ENCODE measurements at places on chromosomes 5 and 9.

DNA sequence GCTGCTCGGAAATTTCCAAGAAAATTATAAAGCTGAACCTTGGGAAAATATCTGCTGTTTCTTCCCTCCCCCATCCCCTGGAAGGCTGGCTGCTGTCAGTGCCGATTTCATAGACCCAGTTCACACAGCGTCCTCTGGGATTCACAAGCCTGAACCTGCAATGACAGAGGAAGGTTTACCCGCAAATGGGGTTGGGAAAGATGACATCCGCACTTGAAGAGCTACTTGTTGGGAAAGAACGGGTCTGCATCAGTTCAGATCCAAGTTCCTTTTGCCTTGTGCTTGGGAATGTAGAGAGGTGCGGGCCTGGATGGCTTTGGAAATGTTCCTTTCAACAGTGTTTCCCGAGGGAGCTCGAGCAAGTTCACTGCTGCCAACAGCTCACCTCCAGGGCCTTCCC lies 13.9 kb downstream of the PCDH12 start:
- DNase-seq = no peak

GRCh38 chr9:90641884-90642487 lies 638 bp downstream of the DIRAS2 start:
- DNase-seq = no peak

GRCh38 chr5:19855031-19855430 lies 133.0 kb downstream of the CDH18 start:
- peak; percentile 62 for DNase-seq

DNA sequence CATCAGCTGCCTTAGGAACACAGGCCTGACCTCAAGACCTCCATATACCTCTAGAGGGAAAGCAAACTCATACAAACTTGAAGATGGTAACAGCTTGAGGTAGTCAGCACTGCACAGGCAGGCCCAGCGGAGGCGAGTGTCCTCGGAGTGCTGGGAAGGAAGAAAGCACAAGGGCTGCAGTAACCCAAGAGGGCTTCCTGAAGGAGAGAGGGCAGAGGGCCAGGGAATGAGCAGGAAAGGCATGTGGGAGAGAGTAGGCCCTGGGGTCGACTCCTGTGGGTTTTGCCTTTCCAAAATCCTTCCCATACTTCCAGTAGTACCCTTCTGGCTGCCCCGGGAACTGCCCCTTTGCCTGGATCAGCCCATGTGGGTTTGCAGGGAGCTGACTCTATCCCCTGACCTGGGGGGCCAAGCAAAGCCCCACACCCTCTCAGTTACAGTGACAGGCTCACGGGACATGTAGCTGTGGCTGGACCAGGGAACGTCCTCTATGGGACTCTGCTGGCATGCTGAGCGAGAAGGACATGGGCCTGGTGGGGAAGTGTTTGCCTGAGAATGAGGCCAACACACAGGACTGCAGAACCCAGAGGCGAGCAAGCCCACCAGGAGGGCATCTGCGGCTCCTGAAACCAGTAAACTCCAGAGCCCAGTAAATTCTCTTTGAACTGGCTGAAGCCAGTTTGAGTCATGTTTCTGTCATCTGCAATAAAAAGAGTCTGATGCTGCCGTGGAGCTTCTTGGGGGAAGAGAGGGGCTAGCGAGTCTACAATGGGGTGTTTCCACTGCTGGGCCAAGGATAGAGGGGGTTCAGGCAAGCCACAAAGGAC lies 64.1 kb downstream of the COL23A1 start:
- no peak for DNase-seq

GRCh38 chr5:21212026-21212425 lies 1224.0 kb upstream of the CDH18 start:
- DNase-seq = no peak

- DNase-seq = no peak
Measured at GRCh38 chr9:131296460-131296859, 6.9 kb downstream of the PLPP7 start.

DNA sequence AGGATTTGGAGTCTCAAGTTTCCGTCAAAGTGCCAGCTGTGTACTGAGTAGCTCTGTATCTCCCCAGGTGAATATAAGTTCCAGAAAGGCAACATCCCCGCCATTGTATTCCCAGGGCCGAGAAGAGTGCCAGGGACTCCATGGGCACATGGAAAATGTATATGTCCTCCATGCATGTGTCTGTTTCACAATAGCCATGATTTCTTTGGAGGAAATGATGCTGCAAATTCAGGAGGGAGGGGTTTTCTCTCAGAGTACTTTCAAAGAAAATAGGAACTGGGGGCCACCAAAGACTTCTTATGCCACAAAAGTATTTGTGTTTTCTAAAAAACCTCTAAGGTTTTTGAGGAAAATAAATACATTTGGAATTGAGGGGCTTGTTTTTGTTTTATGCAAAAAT lies 524.6 kb downstream of the BNC2 start:
- DNase-seq = no peak

GRCh38 chr5:131228646-131229045 lies 35.2 kb upstream of the CDC42SE2 start:
- DNase-seq = no peak

GRCh38 chr5:146118322-146118721 lies 12.9 kb upstream of the PLAC8L1 start:
- no peak for DNase-seq

DNA sequence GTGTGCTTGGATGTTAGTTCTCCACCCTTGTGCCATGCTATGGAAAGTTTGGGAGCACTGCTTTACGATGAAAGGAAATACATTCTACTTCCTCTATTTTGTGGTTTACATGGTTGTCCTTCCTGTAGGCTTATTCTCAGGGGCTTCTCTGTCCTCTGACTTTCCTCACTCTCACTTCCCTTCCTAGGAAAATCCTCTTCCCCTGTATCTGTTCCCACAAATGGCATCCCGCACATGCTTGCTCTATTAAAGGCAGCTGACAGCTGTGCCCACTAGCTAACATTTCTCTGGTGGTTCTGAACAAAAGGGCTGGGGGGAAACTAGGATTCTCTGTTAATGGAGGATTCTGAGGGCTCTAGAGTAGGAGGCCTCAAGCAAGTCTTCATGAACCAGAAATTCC lies 52.4 kb downstream of the FAM170A start:
- DNase-seq = no peak

DNA sequence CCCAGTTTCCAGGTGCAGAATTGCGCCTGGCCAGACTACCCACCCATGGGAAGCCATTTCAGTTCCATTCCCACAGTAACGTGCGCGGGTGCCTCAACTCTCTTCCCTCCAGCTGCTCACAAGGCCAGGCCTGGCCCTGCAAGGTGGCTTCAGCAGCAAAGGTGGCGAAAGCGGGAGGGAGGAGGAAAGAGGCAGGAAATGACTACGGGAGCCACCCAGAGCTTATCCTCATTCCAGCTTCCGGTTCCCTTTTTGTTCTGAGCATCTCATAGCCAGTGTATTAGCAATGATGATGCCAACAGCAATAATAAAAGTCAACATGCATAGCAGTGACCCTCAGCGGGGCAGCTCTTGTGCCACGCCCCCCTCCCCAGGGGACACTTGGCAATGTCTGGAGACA lies 101.5 kb upstream of the BOD1 start:
- no peak for DNase-seq

GRCh38 chr9:114174876-114175771 lies 19.8 kb downstream of the COL27A1 start:
- DNase-seq = peak; percentile 67

GRCh38 chr5:59107692-59108091 lies 524.8 kb downstream of the RAB3C start:
- DNase-seq = no peak

GRCh38 chr5:171201310-171201709 lies 107.7 kb upstream of the TLX3 start:
- DNase-seq = no peak

DNA sequence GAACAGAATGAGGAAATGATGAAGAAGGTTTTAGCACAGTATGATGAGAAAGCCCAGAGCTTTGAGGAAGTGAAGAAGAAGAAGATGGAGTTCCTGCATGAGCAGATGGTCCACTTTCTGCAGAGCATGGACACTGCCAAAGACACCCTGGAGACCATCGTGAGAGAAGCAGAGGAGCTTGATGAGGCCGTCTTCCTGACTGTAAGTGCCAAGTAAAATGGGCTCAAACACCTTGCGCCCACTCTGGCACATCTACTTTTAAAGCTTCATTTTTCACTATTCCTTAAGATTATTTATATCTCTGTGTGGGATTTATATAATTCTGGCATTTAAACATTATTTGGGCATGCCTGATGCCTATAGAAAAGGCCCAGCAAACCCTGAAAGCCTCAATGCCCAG lies 55.6 kb downstream of the CMYA5 start:
- DNase-seq = no peak

DNA sequence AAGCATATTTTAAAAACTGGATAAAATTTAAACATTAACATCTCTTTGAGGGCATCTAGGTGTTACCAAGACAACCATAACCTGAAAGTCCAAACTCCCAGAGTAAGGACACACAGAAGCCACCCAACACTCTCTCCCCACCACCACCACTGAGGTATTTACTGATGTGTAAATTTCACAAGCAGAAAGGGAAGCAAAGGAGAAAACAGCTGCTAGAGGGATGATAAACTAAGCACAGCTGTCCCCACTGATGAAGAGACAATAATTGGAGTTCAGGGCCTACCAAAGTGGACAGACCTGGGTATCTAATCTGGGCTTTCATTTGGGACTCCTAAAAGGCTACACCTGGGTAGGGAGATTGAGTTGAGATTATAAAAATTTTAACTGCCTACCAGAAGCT lies 63.6 kb downstream of the FRMD3 start:
- DNase-seq = no peak

- DNase-seq = no peak
Measured at GRCh38 chr5:111308951-111309350, 84.8 kb downstream of the CAMK4 start.

DNA sequence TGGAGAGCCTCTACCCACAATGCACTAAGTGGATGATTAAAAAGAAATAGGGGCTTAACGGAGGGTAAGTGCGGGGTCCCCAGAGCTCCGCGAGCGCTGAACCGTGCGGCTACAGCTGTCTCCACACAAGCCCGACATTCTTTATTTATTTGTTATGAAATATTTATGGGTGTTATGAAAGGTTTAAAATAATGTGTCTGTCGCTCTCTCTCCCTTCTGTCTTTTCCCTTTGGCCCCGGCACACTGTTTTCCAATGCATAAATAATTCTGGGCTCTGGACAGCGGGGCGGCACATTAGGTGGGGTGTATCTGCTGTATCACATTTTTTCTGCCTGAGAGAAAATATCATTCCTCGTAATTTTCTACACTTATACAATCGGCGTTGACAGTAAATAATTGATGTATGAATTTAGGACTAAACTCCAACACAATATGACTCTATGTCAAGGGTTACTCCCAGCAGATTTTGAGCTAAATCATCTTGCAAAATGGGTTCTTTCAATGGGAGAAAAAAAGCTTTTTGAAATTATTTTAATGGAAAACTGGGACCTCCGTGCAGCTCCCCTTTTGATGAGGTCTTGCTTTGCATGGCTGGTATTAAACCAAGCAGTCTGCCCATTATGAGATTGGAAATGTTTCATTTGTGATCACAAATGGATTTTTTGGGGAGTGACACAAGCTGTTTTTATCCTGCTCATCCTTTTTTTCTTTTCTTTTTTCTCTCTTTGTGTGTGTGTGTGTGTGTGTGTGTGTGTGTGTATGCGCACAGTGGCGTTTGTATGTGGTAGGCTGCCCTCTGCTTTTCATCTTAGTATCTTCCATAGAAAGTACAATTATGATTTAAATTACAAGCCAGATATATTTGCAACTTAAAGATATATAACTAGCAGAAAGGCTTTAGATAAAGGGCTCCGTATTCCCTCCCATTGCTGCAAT lies 370.6 kb upstream of the IRX4 start:
- no peak for DNase-seq

- DNase-seq = no peak
Measured at GRCh38 chr5:40124367-40124766, 555.3 kb upstream of the PTGER4 start.

DNA sequence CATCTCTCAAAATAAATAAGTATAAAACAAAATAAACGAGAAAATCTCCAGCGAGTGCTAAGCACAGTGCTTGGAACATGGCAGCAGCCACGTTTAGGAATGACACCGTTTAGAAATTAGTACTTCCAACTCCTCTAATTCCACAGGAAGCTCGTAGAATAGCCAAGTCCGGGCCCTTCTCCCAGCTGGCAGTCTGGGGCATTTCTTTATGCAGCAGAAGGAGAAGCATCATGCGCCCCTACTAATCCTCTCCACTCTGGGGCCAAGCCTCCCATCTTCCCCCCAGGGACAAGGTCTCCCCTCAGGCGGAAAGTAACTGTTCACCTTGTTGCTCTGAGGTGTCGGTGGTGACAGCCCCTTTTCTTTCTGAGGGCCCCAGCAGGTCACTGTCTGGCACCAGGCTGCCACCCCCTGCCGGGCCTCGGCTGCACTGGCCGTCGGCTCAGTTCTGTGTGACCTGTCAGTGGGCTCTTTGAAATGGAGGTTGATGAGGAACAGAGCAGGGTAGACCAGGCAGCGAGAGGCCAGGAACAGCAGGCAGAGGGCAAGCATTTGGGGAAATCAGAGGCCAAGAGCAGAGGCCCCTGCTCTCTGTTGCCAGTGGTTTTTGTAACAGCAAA lies 113.5 kb upstream of the WWC1 start:
- DNase-seq = no peak

DNA sequence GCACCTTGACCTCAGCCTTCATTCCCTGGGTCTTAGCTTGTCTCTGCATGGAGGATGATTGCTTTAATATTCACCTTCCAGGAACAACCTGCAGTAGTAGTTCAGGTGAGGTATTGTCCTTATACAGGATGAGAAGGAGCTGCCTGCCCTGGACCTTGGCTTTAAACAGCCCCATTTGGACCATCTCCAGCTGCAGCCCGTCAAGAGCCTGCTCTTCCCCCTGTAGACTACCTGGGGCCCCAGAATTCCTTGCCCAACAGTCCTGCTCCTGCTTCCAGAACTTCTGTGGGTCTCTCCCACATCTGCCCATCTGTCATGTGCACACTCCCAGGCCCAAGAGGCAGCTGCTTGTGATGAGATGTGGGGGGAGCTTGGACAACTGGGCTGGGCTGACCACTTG lies 12.2 kb upstream of the OTP start:
- no peak for DNase-seq

DNA sequence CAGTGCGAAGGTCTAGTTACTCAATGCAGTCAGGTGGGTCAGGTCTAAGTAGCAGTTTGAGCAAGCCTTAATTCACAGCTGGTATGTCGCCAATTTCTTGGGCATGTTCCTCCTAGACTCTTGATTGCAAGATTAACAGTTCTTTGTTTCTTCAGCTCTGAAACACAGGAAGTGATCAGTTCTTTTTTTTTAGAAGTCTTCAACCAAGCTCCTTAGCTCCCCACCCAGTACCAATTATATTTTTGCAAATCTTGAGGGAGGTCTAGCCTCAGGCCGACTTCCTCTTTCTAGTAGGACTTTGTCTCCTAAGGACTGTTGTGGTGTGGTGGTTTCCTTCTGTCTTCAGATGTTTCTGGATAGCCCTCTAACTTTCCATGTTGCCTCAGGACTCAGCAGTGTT lies 2054.2 kb downstream of the MAT2B start:
- no peak for DNase-seq

GRCh38 chr5:52725065-52725746 lies 62.5 kb upstream of the ITGA1 start:
- DNase-seq = no peak

DNA sequence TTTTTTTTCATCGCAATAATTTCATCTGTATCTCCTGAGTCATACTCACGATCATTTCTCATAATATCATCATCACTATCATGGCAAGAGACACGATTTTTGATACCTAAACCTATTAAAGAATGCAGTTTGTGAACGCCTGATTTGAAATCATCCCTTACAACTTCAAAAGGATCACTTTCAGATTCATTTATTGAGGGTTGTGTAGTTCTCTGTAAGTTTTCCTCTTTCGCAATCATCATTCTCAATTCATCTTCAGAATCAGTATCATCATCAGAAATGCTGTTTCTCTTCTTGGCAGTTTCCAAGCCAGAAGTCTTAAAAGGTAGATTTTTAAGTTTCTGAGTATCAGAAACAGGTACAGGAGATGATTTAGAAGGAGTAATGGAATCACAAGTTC lies 9.7 kb downstream of the NOL8 start:
- no peak for DNase-seq
